Tongue (tissue), 3 donors: ENCODE measurements at places on chromosomes 1 and 21. TPM values are rescaled to one million over a fixed set of nuclear protein-coding genes. Genes with fewer than 3 reads are reported as not detected.

Gene IFI44
- total RNA-seq: 14.7 TPM

Gene FCRL2
- total RNA-seq: 0.10 TPM

Gene RXRG
- 43.3 TPM for total RNA-seq

Gene HEYL
- 12.4 TPM for total RNA-seq

Gene C4BPB
- not detected for total RNA-seq

GRCh38 chr1:178109348-178110143 is 15.6 kb downstream of the RASAL2 start:
- DNase-seq: no peak

GRCh38 chr1:54500107-54500431 is 48.0 kb upstream of the ACOT11 start:
- DNase-seq: no peak

DNA sequence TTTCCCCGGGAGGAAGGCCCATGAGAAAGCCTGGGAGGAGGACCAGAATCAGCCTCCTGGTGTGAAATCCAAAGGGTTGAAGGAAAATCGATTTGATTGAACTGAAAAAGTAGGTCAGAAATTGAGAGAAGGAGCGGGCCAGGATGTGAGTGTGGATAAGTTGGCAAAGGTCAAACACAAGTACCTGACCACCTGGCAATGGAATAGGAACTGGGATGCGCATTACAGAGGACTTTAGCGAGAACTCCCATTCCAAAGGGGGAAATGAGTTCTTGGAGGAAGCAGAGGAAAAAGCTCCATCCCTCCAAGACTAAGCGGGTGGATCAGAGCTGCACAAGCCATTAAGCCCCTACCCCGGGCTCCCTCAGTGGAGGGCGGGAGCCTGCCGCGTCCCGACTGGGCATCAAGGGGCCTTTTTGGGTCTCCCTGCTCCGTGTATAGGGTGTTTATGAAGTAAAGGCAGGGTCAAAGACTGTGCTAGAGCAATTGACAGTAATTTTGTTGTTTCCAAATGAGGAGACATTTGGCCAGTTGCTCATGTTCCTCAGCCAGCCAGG is 56.4 kb downstream of the TGFB2 start:
- DNase-seq: no peak

GRCh38 chr1:38000529-38001455 is 4.5 kb downstream of the FHL3 start:
- DNase-seq: peak; percentile 92

- no peak for DNase-seq
These were observed 85.8 kb downstream of the UBR4 start for GRCh38 chr1:19124273-19124672.

GRCh38 chr21:15405214-15405613 is 324.6 kb upstream of the USP25 start:
- no peak for DNase-seq

DNA sequence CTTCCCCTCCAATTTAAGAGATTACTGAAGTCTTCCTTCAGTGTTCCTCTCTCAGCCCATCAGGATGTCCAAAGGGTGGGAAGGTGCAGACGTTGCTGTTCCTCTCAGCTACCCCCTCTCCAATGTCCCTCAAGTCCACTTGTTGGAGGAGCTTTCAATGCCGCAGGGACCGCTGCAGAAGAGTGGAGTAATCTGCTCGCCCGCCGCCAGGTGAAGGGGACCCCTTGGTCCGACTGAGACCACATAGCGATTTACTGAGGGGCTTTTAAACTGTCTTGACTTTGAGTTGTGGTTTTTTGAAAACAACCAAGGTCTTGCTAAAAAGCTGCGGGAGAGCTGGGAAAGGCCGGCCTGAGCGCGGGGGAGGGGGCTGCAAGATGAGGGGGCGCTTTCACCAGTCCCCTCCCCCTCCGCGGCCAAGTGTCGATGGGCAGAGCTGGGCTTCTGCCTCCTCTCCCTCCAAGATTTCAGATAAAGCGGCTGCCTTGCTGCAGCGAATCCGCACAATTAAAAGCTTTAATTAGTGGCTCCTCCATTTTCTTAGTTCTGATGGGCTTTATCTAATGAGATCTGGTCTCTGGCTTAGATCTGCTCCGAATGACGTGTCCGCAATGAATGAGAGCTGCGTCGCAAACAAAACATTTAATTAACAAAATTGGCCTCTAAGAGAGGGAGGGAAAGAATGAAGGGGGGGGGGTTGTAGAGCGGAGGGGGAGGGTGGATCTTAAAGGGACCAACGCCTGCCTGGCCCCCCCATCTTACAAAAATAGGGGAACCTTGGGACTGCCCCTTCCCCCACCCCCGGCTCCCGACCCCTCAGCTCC is 5.9 kb downstream of the LMO4 start:
- peak; percentile 52 for DNase-seq

GRCh38 chr1:147902253-147902845 is at the start of gene GJA8:
Gene GJA8 (plus strand): TSS chr1:147902795. CDS start chr1:147907956, 5,161 bp downstream.
- no peak for DNase-seq
